ENCODE measurements at places on chromosomes 16 and 17.

DNA sequence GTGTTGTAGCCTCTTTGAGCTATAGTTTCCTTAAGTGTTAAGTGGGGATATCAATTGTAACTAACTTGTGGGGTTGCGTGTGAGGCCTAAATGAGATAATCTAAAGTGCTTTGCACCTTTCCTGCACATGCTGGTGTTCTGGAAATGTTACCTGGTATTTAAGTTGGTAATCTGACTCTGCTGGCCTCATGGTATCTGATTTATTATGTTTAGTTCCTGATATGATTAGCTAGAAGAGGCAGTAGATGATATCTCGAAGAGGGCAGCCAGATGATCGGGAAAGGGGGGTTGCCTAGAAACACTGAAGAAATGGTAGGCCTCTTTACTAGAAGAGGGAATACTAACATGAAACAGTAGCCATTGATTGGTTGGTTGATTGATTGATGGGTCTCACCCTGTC is 65.4 kb upstream of the CLEC18A start:
- DNase-seq: no peak

- DNase-seq: no peak
These were observed 2.0 kb upstream of the SCN4A start for GRCh38 chr17:63974594-63975192.

DNA sequence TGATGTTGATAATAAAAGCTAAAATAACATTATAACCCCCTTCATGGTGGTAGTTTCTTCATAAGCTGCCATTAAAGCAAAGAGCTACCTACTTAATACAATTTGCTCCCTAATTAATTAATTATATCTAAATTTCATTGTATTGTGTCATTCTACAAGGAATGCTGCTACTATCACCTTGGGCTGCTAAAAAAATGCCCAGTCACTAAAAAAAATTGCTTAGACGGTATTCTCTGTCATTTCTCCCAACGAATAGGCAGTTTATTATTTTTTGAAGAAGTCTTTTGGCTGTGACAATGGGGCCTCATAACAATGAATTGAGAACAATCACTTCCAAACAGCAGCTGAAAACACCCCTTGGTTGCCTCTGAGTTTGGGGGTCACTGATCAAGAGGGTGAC is 59.5 kb downstream of the XYLT1 start:
- no peak for DNase-seq

DNA sequence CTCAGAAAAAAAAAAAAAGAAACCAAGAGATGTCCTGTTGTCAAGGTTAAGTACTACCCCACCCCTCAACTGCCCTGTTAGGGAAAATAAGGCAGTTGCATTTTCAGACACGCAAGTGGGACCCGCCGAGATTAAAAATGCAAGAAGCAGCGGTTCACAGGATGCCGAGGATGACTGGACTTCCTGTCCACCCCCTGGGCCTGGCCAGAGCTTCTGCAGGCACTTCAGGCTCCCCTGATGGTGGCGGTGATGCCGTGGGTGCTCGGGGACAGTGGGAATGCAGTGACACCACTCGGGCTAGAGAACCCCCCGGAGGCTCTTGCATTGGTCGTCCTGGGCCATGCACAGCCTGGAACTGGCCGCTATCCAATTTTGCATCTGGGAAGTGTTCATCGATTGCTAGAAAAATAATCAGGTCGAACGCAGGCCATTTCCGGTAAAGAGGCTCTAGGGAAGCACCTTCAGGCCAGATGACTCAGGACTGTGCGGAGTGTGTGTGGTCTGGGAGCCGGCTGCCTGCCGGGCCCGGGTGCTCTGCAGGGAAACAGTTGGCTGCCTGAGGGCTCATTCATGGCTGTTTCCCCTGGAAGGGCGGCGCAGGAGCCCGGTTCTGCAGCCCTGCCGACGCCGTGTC is 13.4 kb upstream of the CRISPLD2 start:
- DNase-seq: peak; percentile 29

- no peak for DNase-seq
These were observed 6.3 kb upstream of the MNT start for GRCh38 chr17:2406903-2407790.

DNA sequence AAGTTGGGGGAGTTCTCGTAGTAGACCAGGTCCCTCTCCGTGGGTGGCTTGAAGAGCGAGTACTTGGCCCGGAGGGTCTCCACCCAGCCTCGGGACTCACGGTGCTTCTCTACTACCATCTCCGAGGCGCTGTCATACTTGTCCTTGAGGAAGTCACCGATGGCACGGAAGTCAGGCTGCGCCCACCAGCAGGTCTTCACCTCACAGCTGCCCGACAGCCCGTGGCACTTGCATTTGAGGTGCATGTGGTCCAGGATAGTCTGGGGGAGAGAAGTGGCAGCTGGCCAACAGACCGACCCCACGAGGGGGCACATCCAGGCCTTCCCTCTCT is 50.0 kb downstream of the WNT3 start:
- no peak for DNase-seq

DNA sequence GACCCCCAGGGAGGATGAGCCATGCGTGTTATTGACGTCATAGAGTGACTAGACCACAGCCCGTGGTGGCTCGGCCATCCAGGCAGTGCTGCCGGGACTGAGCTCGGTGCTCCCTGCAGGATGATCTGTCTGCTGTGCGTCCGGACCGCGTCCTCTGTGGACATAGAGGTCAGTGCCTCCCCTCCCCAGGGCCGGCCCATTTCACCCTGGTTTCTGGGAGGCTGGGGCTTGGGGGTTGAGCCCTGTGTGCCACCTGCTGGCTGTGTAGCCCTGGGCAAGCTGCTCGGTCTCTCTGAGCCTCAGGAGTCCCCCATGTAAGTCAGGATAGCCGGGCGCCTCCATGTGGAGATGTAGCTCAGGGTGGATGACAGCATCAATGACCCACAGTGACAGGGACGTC is 8.3 kb downstream of the TSC2 start:
- no peak for DNase-seq

DNA sequence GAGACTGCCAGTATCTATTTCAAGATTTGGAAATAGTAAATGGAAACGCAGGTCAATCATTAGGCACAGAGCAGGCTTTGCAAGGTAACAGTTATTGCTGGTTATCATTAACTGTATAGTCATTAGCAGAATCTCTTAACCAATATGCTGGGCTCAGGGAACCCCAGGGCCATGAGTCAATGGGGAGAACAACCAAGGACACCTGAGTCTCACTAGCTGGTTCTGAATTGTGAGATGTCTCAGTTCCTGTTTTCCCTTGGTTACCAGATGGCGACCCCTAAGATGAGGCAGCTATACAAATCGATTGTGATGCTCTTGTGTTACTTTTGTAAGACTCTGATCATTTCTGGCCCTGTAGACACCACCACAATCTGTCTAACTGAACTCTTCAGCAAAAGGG is 385.3 kb downstream of the HAPSTR1 start:
- DNase-seq: no peak

GRCh38 chr16:58417600-58417999 is 25.3 kb downstream of the GINS3 start:
- DNase-seq: no peak

DNA sequence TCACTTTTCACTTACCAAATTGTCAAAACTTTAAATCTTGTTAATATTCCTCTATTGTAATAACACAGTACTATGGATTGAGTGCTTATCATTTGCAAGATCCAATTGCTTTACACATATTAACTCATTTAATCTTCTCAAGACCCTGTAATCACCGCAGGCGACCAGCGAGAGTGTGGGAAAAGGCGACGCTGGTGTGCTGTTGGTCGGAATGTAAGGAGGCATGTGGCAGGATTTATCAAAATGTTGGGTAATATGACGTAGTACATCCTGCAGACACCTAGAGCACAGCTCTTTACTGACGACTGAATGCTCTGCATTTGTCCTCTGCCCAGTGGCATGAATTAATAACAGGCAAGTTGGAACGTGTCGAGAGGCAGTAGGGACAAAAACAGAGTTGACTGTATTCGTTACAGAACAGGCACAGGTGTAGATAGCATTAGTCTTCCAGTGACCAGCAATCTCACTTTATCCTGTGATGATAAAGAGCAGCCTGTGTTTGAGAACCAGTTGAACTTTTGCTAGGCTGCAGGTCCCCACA is 80.3 kb downstream of the TNRC6C start:
- DNase-seq: no peak

DNA sequence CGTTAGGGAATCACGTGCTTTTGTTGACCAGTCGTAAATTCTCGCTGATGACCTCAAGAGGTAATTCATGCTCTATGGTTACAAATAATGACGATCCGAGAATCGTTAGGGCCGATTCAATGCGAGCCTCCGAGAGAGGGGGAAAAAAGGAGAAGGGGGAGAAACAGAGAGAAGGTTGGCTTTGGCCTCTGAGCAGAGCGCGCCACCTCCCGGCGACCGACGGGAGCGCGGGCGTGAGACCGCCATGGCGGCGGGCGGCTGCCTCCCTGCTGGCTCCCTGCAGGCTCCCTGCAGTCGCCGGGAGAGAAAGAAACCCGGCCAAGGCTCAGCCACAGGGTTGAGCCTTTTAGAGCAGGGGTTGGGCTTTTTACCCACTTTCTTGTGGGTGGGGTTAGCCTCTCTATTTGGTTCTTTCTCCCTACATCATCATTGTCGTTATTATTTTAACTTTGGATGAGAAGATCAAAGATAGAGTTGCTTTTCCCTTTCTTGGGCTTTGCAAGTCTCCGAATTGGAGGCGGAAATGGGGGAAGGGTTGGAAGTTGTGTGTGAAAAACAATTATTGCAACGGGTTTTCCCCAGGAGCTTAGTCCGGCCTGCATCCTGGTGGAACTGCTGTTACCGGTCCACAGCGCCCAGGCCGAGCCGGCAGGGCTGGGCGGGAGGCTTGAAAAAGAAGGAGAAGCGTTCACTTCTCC is 410 bp upstream of the HOXB5 start:
- DNase-seq: peak; percentile 77

- DNase-seq: no peak
These were observed 20.9 kb downstream of the MRC2 start for GRCh38 chr17:62648251-62648955.

DNA sequence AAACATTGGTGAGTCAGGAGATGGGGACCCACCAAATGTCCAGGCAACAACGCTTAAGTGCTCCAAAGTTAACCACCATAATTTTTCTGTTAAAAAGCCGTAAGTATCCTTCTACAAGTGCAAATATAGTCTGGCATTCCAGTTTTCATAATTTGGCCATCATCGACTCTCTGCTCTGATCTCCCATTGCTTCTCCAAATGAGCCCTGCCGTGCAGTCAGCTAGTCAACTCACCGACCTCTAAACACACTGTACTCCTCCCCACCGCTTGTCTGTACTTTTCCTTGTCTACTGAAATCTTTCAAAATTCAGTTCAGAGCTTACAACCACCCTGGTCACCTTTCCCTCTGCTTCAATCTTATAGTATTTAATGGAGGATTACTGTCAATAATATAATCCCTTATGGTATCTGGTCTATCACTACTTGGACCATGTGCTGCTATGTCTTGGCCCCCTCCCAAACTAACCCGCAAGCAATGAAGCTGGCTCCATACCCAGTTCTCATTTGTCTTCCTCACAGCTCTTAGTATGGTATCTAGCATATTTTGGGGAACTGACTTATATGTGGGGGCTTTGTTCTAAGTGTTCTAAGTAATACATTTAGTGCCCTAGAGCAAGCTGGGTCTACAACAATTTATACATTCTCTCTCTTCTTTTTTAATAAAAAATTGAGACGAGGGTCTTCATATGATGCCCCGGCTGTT is 52.7 kb upstream of the SLC25A19 start:
- DNase-seq: no peak

- no peak for DNase-seq
These were observed 384.6 kb downstream of the SLC39A11 start for GRCh38 chr17:72707881-72708280.

- no peak for DNase-seq
These were observed 40.5 kb upstream of the SKAP1 start for GRCh38 chr17:48470388-48471034.

DNA sequence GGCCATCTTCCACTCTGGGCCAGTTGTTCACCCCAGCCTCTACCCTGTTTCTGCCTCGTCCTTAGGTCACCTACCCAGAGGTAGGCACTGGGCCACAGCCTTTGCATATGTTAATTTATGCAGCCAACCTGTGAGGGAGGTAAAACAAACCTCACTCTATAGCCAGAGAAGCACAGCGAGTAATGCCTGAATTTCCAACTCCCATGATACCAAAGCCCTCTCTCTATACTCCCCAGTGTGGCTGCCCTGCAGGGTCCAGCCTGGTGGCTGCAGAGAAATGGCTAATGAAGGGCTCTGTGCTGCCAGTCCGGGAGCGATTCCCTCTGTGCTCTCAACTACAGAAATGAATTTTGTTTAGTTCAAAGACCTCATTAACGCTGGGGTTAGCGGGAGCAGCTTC is 397.0 kb upstream of the CCL2 start:
- DNase-seq: no peak

GRCh38 chr17:40327735-40328385 is 18.9 kb downstream of the RARA start:
- no peak for DNase-seq

DNA sequence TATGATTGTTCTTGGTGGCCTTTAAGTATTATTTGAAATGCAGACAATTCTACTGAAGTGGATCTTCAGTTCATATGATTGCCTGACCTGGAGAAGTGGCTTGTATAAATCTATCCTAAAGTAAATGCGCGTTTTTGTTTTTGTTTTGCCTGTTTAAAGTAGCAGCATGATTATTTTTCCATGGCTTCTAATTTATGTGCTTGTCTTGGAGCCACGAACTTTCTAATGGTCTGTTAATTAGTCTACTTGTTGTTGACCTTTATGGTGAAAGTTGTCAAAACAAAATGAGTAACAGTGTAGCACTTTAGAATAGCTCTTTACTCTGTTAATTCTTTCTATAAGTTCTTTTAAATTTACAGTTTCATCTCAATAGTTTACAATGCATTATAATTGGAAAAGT is 1.7 kb downstream of the PRKAR1A start:
- no peak for DNase-seq

GRCh38 chr17:75776386-75777295 is 8.0 kb upstream of the UNK start:
- no peak for DNase-seq

DNA sequence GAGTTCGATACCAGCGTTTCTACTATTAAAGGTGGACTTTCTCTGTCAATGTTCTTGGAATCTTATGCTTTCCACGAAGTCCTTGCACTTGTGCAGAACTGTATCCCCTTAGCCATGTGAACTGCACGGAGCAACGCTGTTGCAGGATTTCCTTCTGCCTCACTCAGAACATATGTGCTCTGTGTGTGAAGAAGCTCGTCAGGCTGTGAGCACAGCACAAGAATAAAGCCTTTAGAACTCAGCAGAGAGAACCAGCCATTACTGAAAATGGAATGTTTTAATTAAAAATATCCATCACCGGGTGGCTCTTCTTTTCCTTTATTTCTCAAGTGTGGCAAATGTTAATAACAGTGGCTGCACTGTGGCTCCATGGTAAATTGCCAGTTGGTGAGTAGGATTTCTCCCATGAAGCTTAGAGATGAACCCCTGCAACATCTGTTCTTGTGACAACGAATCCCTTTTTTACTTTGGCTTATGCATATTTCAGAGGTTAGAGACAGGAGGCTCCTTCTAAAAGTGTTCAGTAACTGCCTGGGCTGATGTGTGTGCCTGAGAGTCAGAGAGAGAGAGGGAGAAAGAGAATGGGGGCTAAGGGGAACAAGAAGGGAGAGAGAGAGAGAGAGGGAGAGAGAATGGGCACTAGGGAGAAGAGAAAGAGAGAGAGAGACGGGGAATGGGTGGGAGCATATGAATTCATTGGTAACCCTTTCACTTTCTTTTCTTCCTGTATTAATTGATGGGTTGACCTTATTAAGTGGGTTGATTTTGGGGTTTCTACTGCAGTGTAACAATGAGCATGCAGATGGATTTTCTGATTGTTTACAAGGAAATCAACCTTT is 50.0 kb downstream of the RPTOR start:
- no peak for DNase-seq
